ENCODE measurements at places on chromosomes 5 and 9.
A peak's percentile ranks its signal among the peaks of the same experiment; 100 is the strongest.

DNA sequence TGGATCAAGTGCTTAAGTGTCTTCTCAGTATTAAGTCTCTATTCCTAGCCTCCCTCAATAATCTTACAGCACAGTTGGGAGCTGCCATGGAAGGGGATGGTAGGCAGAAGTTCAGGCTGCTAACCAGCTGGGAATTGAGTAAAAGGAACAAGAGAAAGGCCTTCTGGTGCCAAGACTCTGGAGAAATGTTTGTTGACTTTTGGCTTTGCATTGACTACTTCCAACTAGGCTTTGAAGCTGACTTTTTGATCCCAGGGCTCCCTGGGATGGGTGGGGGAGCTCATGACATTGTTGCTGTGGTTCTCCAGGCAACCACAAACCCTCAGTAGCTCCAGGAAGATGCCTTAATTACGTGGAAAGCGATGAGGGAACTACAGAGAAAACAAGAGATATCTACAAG is 85.2 kb upstream of the HTR4 start:
- DNase-seq: no peak

DNA sequence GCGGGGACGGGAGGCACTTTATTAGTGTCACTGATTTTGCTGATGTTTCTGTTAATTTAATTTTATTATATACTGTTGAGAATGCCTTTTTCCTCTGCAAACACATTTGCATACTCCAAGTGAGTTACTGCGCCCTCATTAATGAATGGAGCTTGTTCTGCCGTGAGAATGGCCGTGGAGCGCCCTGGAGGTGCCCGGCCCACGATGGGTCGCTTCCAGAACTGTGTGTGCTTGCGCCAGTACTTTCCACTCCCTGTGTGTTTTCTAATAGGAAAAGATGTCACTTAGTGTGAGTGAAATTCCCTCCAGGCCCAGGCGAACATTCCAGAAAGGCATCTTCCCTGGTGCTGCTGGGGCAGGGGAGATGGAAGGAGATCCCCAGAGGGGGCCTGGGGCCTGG is 30.1 kb downstream of the NDUFS6 start:
- no peak for DNase-seq

DNA sequence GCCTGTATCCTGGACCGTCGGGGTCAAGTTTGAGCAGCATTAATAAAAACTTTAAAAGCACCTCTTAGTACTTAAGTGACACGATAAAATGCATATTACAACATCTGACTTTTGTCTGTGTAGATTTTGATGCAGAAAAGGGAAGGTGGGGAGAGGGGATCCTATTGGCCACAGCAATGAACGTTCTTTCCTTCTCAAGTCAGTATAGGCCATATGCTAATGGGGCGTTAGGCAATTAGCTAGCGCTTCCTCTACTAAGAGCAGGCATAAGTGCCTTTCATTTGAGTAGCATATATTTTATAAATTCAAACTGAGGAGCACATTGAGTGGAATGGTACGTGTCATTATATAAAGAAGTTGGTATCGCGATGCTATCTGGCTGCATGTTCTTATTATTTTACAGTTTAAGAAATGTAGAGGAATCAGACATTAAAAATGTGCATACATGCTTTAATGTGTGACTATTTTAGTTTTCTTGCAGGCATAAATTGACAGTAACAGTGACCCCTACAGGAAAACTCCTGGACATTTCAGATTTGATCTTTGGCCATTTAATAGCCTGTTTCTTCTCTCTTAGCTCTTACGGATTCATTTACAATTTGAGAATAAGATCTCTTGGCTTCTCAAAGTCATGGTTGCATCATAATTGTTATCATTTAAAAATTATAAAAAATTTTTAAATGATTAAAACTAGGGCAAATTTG is 1.1 kb upstream of the GNA14 start:
- DNase-seq: peak; percentile 47

GRCh38 chr5:96321345-96321744 is 111.7 kb downstream of the PCSK1 start:
- no peak for DNase-seq

DNA sequence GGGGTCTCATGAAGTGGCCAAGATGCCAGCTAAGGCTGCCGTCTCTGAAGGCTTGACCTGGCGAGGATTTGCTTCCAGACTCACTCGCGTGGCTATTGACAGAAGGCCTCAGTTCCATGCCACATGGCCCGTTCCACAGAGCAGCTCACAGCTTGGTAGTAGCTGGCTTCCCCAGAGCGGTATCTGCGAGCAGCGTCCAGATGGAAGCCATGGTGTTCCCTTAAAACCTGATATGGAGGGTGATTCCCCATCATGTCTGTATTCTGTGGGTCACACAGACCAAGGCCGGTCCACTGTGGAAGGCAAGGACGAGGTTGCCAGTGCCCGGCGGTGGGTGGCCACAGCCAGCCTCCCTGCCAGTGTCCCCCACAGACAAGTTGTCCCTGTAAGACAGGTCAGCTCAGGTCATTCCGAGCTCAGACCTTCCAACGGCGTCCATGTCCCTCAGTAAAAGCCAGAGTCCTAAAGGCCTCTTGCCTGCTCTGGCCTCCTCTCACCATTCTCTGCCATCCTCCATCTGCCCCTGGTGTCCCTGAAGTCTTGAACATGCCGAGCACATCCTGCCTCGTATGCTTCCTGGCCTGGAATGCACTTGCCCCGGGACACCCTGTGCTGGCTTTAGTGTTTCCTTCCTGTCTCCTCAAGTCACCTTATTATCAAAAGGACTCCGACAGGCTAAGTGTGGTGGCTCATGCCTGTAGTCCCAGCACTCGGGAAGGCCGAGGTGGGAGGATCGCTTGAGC is 61.3 kb upstream of the LRRTM2 start:
- DNase-seq: no peak

DNA sequence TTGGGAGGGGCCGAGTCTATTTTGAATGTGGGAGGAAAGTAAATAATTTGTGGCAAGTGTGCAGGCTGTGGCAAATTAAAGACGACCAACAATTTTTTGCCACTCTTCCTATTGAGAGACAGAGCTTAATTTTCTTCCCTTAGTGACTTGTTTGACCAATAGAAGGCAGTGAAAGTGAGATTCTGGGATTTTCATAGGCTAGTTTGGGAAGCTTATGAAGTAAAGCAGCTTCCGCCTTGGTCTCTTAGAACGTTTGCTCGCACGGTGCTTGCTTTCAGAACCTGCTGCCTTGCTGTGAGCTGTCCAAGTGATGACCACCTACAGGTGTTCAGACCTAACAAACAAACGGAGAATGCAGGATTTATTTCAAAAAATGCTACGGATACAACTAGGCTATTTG is 6.7 kb upstream of the OR1N2 start:
- no peak for DNase-seq

DNA sequence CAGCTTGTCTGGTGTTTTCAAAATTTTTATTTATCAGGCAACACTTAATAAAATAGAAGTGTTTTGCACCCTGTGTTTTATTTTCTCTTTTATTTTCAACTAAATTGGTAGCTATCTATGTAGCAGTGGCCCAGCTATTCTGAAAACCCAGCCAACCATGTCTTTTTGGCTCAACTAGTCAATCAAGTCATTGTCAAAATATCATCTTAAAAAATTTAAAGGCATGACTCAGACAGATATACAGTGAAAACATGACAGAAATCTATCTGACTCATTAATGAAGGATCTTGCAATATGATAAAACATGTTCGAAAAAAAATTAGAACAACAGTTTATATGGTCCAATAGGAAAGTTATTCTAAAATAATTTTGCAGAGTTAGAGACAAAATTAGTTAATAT is 75.1 kb downstream of the HSD17B4 start:
- no peak for DNase-seq

- no peak for DNase-seq
Measured at GRCh38 chr9:107243742-107244141, 39.3 kb upstream of the RAD23B start.

- DNase-seq: no peak
Measured at GRCh38 chr9:100354121-100354800, 1.5 kb upstream of the TEX10 start.

- DNase-seq: no peak
Measured at GRCh38 chr5:149432911-149433401, 53.9 kb upstream of the IL17B start.
